ENCODE measurements at places on chromosomes 16 and 17. TPM values are rescaled to one million over a fixed set of nuclear protein-coding genes. Genes with fewer than 3 reads are reported as not detected.
A peak's percentile ranks its signal among the peaks of the same experiment; 100 is the strongest.

Gene SCARF1
- total RNA-seq = not detected

Gene HOXB6
- total RNA-seq = not detected

Gene PYCARD
- total RNA-seq = 4.8 TPM

Gene NKD1
- total RNA-seq = 70.4 TPM

Gene SGCA
- not detected for total RNA-seq

Gene OR1D2
- not detected for total RNA-seq

Gene BAIAP3
- total RNA-seq = 3.2 TPM

Gene FGF11
- 0.20 TPM for total RNA-seq

Gene ALOX15B
- total RNA-seq = not detected

Gene CHD9NB
- total RNA-seq = 0.18 TPM

Gene MT1M
- 4.6 TPM for total RNA-seq

Gene RSL1D1
- total RNA-seq = 343 TPM

Gene TNFRSF17
- total RNA-seq = not detected

Gene TRIM25
- 38.3 TPM for total RNA-seq

Gene MT1F
- total RNA-seq = 211 TPM

GRCh38 chr16:88738151-88739084, 32.1 kb downstream of the CTU2 start:
- no peak overlapping the region for H3K27ac ChIP-seq
- no peaks in the 10 kb centered on the region for H3K4me1 ChIP-seq
- no peak overlapping the region for H3K4me3 ChIP-seq

DNA sequence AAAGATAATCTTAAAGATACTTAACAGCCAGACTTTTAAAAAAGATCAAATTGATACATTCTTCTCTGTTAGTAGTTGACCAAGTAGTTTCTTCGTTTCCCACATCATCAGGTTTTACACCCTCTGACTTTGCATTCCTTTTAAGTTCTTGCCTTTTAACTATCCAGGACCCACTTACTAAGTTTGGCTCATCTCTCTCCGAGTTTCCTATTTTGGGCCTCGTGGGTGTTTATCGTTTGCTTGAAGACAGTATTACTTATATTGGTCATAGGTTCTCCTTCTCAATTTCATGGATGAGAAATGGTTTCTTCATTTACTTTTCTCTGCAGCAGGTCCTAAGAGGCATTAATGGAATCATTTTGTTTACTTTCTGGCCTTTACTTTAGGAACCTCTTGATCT, 43.2 kb downstream of the RPA1 start:
- no peaks in the 10 kb centered on the region for H3K27me3 ChIP-seq
- no peak overlapping the region for H3K4me3 ChIP-seq
- H3K4me1 ChIP-seq = no peaks in the 10 kb centered on the region
- peaks cover 7% of the 10 kb centered on the region for H3K36me3 ChIP-seq
- H3K27ac ChIP-seq = no peak overlapping the region
- no peak for DNase-seq

DNA sequence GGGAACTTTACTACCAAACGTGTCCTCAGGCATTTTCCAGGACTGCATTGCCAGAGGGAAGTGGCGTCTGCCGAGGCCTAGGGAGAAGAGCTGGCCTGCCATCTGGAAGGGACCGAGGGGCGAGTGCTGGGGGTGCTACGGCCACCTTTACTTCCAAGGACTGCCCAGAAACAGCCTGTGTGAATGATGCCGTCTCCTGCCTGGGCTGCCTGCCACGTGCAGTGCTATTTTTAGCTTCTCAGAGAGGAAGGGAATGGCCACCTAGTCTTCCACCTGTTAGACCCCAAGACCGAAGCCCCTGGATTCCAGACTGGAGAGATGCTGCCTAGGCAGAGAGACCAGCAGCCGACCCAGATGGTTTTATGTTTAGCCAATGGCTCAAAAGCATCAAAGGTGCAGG, 57.2 kb downstream of the VAC14 start:
- H3K27me3 ChIP-seq = no peaks in the 10 kb centered on the region
- H3K27ac ChIP-seq = no peak overlapping the region
- no peak overlapping the region for H3K4me3 ChIP-seq
- H3K4me1 ChIP-seq = peaks cover 64% of the 10 kb centered on the region

DNA sequence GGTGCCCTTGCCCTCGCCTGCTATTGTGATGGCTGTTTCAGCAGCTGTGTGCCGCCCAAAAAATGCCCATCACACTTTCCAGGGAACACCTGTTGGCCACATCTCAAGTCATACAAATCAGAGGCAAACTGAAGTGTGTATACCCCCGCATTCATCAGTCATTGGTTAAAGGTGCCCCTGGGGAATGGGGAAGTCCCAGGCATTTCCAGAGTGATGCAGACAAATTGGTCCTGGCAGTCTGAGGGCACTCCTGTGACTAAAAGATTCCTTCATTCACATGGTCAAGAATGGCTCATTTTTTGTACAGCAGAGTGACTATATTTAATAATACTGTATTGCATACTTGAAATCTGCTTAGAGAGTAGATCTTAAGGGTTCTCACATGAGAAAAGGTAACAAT, 102.9 kb upstream of the TMEM97 start:
- H3K4me1 ChIP-seq = no peaks in the 10 kb centered on the region
- no peak for DNase-seq
- no peak overlapping the region for H3K4me3 ChIP-seq
- H3K27me3 ChIP-seq = no peaks in the 10 kb centered on the region
- H3K27ac ChIP-seq = no peak overlapping the region

DNA sequence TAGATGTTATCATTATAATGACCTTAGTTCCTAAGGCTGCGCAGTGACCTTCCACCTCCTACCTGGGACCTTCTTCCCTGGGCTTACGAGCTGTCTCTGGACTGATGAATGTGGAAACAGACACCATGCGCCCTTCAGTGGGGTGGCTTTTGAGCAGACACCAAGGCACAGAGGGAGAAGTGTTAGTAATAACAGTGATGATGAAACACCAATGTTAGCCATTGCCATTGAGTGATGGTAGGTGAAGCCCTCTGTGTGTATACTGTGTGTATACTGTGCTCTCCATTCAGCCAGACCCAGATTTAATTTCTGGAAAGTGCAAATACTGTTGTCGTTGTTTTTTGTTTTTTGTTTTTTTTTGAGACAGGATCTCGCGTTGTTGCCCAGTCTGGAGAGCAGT, 44.5 kb downstream of the CLEC16A start:
- DNase-seq = no peak
- no peaks in the 10 kb centered on the region for H3K27me3 ChIP-seq
- H3K36me3 ChIP-seq = peaks cover 6% of the 10 kb centered on the region
- no peaks in the 10 kb centered on the region for H3K4me1 ChIP-seq

DNA sequence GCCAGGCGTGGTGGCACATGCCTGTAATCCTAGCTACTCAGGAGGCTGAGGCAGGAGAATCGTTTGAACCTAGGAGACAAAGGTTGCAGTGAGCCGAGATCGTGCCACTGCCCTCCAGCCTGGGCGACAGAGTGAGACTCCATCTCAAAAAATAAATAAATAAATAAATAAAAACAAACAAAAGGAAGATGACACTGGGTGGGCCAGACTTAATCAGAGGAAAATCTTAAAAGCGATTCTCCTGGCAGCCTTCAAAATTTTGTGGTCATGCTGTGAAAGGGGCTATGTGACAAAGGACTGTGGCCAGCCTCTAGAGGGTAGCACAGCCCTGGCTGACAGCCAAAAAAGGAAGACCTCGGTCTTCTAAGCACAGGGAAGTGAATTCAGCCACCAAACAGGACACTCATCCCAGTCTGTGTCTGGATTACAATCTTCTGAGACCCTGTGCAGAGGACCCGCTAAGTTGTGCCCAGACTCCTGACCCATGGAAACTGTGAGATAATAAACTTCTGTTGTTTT, 391.1 kb downstream of the CNTNAP4 start:
- no peaks in the 10 kb centered on the region for H3K4me1 ChIP-seq
- peak; percentile 25 for DNase-seq
- no peak overlapping the region for H3K4me3 ChIP-seq
- no peaks in the 10 kb centered on the region for H3K27me3 ChIP-seq
- no peaks in the 10 kb centered on the region for H3K36me3 ChIP-seq
- no peak overlapping the region for H3K27ac ChIP-seq

- no peak overlapping the region for H3K27ac ChIP-seq
- DNase-seq = no peak
- H3K4me3 ChIP-seq = peak overlapping the region; percentile 58
- H3K27me3 ChIP-seq = peaks cover 43% of the 10 kb centered on the region
Measured at GRCh38 chr17:8125947-8126490, 2.1 kb upstream of the HES7 start.

- H3K4me3 ChIP-seq = no peak overlapping the region
- H3K27me3 ChIP-seq = no peaks in the 10 kb centered on the region
- DNase-seq = no peak
- H3K4me1 ChIP-seq = no peaks in the 10 kb centered on the region
Measured at GRCh38 chr17:45663772-45664171, 120.3 kb upstream of the CRHR1 start.

DNA sequence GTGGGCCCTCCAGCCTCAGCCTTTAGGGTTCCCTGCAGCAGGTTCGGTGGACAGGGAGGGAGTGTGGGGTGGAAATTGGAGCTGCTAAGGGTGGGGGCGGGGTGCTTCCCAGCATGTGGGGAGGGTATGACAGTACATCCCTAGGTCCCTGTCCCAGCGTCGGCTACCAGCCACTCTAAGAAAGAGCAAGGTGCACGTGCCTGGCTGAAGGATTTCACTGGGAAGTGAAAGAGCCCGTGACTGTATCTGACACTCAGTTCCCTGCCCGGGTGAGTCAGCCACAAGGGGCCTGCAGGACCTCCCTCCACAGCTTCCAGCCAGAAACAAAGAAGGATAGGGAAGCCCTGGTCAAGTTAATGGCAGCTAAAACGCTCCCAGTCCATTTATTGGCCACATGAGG, 4.1 kb downstream of the SNRNP25 start:
- no peak overlapping the region for H3K27ac ChIP-seq
- DNase-seq = no peak
- H3K27me3 ChIP-seq = no peaks in the 10 kb centered on the region
- peaks cover 35% of the 10 kb centered on the region for H3K36me3 ChIP-seq
- no peak overlapping the region for H3K4me3 ChIP-seq

DNA sequence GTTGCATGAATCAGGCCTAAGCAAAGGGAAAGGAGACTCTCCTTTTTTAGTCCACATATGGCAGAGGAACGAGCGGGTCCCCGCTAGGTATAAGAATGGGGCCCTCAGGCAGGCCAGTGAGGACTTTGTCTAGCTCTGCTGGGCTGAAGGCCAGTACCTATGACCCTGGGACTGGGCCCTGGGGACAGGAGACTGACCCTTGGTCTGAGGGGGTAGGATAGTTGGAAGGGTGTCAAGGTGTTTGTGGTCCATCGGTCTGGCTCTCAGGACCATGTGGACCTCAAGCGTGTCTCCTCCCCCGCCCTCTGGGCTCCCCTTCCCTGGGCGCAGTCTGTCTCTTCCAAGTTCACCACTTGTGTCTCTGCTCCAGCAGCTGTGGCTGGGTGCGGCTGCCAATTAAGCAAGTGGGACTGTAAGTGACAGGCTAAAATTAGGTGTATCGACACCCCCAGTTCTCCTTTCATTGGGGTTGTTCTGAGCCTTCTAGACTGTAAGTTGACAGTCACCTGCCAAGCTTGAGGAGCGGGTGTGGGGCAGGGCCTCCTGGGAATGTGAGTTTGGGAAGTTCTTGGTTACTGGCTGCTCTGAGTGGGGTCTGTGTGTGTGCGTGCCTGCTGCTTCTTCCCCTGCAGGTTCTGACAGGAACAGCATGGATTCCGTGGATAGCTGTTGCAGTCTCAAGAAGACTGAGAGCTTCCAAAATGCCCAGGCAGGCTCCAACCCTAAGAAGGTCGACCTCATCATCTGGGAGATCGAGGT, 24.5 kb downstream of the AKAP1 start:
- no peaks in the 10 kb centered on the region for H3K27me3 ChIP-seq
- peaks cover 85% of the 10 kb centered on the region for H3K36me3 ChIP-seq
- H3K4me3 ChIP-seq = no peak overlapping the region
- peak overlapping the region; percentile 31 for H3K27ac ChIP-seq
- peaks cover 72% of the 10 kb centered on the region for H3K4me1 ChIP-seq
- no peak for DNase-seq

- DNase-seq = no peak
- no peak overlapping the region for H3K4me3 ChIP-seq
- H3K27me3 ChIP-seq = peaks cover 22% of the 10 kb centered on the region
- no peaks in the 10 kb centered on the region for H3K36me3 ChIP-seq
- no peak overlapping the region for H3K27ac ChIP-seq
- H3K4me1 ChIP-seq = peaks cover 40% of the 10 kb centered on the region
Measured at GRCh38 chr16:28288114-28288513, 4.2 kb upstream of the SBK1 start.

- no peaks in the 10 kb centered on the region for H3K27me3 ChIP-seq
- H3K36me3 ChIP-seq = no peaks in the 10 kb centered on the region
- H3K4me1 ChIP-seq = no peaks in the 10 kb centered on the region
- DNase-seq = no peak
- H3K27ac ChIP-seq = no peak overlapping the region
- no peak overlapping the region for H3K4me3 ChIP-seq
Measured at GRCh38 chr16:83338138-83338537, 469.6 kb upstream of the HSBP1 start.

GRCh38 chr16:25078386-25078978, 33.1 kb upstream of the LCMT1 start:
- H3K4me3 ChIP-seq = no peak overlapping the region
- peaks cover 27% of the 10 kb centered on the region for H3K27me3 ChIP-seq
- no peaks in the 10 kb centered on the region for H3K36me3 ChIP-seq
- H3K27ac ChIP-seq = no peak overlapping the region
- no peak for DNase-seq
- no peaks in the 10 kb centered on the region for H3K4me1 ChIP-seq

DNA sequence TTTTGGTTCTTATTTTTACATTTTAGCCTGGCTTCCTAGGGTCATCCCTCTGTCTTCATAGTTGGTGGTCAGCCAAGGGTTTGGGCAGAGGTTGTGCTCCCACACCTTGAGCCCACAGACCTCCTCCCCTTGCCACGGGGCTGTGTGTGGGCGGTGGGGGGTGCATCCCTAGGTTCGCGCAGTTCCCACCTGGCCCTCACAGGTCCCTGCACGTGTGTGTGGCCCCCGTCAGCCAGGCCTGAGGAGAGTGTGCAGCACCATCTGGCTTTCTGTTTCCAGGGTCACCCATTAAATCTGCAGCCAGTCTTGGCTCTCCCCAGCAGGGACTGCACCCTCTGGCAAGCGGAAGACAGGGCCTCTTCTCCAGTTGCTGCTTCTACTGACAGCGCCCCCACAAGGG, 13.6 kb upstream of the OGFOD3 start:
- DNase-seq = no peak
- H3K4me3 ChIP-seq = no peak overlapping the region
- peaks cover 12% of the 10 kb centered on the region for H3K36me3 ChIP-seq
- H3K4me1 ChIP-seq = no peaks in the 10 kb centered on the region
- H3K27ac ChIP-seq = no peak overlapping the region

GRCh38 chr16:22624038-22624799, 113.5 kb downstream of the NPIPB5 start:
- no peak for DNase-seq
- H3K4me1 ChIP-seq = no peaks in the 10 kb centered on the region
- no peaks in the 10 kb centered on the region for H3K36me3 ChIP-seq
- H3K27me3 ChIP-seq = peaks cover 65% of the 10 kb centered on the region
- H3K4me3 ChIP-seq = no peak overlapping the region

- no peaks in the 10 kb centered on the region for H3K36me3 ChIP-seq
- H3K27me3 ChIP-seq = no peaks in the 10 kb centered on the region
- H3K27ac ChIP-seq = peak overlapping the region; percentile 46
- H3K4me1 ChIP-seq = peaks cover 68% of the 10 kb centered on the region
Measured at GRCh38 chr16:4369007-4369733, 2.5 kb upstream of the VASN start.
